ENCODE measurements at places on chromosomes 12 and 14. TPM values are rescaled to one million over a fixed set of nuclear protein-coding genes. Genes with fewer than 3 reads are reported as not detected.

KLHL33 gene
- 0.09 TPM for total RNA-seq

ATXN3 gene
- total RNA-seq = 32.5 TPM

ESRRB gene
- total RNA-seq = not detected

REM2 gene
- 0.33 TPM for total RNA-seq
